Stimulated activated CD8-positive, alpha-beta memory T cell treated with anti-CD3 and anti-CD28 coated beads, Interleukin-7, amount 100 ng/mL, for 1 hour (primary cell): ENCODE measurements at places on chromosomes 2 and 18.

DNA sequence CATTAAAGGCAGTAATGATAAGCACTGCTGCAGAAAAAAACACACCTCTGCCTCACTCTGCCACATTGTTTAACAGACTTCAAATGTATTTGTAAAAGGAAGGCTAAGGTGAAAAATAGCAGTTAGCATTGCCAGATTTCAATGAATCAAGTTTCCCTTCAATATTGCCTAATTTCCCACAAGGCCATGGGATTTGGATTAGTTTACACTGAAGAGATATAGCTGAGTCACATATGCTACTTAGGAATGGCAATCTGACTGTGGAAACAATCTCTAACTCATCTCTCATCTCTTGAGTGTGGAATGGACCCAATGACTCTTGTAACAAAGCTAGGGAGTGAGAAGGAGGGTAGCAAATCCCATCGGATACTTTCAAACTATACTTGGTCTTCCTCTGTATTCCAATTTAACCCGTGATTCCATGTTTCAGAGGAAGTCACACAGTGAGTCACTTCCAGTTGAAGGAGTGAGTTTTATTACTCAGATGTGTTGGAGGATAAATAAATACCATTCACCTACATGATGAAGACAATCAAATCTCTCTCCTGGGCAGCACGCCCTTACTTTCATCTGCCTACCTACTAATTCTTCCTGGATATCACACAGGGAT, 5.1 kb downstream of the B4GALT6 start:
- no peak for DNase-seq

- DNase-seq: no peak
These were observed 99.6 kb upstream of the CSRNP3 start for GRCh38 chr2:165369898-165370296.

GRCh38 chr2:25587361-25587760, 86.0 kb downstream of the DTNB start:
- DNase-seq: no peak

- DNase-seq: no peak
These were observed 65.3 kb downstream of the WDR75 start for GRCh38 chr2:189506514-189506976.

GRCh38 chr2:54610700-54611099, 112.8 kb upstream of the EML6 start:
- DNase-seq: no peak

GRCh38 chr18:34583895-34584294, 126.2 kb upstream of the DTNA start:
- DNase-seq: no peak

DNA sequence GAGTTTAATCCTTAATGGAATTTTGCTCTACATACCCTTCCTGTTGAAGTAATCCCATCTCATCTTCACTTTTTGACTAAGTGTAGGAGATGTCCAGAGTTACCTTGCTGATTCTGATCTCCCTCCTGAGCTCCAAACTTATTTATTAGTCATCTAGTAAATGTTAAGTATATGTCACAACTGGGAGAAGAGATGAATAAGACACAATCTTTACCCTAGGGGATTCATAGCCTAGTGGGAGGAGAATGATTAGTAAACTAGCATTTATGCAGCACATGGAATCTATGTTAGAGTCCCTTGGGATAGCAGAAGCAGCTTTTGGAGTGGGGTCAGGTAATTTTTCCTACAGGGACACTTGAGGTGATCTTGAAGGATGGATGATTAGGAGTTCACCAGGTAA, 20.7 kb downstream of the ACVR2A start:
- DNase-seq: no peak

GRCh38 chr2:200845669-200846325, 18.7 kb downstream of the CLK1 start:
- DNase-seq: no peak

- no peak for DNase-seq
These were observed 1027.7 kb downstream of the TMEM182 start for GRCh38 chr2:103789381-103790095.

DNA sequence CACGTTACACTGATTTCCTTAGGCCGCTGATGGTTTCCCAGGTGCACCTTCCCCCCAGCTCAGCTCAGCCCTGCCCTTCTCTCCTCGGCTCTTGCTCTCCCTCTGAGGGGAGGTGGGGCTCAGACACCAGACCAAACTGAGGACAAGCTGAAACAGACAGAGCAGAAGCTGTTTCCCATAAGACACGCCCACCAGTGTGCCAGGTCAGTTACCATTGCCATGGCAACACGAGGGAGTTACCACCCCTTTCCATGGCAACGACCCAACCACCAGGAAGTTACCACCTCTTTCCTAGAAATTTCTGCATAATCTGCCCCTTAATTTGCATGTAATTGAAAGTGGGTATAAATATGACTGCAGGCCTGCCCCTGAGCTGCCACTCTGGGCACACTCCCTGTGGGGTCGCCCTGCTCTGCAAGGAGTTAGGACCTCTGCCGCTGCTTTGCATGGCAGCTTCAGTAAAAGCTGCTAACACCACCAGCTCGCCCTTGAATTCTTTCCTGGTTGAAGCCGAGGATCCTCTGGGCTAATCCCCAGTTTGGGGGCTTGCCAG, 120.9 kb upstream of the SMIM21 start:
- DNase-seq: no peak

GRCh38 chr18:11733031-11733430, 44.0 kb downstream of the GNAL start:
- DNase-seq: peak; percentile 36

DNA sequence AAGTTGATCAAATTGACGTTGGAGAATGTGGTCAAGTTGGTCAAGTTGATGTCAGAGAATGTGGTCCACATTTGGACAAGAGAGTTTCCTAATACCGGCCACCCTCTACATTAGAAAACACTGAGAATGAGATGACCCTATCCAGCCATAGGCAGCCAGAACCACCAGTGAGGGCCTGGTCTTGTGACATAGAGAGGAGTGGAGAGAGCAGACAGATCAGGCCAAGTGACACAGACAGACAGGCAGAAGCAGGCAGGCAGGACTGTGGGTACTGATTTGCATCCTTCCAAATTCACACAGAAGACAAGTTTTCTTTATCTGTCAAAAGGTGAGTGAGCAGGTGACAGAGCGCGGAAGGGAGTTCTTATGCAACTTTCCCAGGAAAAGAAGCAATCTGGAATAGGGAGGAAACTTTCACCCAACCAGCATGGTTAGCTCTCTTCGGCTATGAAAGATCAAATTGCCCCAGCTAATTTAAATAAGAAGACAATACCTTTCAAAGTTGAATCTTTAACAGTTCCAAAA, 109.1 kb upstream of the PID1 start:
- DNase-seq: no peak

DNA sequence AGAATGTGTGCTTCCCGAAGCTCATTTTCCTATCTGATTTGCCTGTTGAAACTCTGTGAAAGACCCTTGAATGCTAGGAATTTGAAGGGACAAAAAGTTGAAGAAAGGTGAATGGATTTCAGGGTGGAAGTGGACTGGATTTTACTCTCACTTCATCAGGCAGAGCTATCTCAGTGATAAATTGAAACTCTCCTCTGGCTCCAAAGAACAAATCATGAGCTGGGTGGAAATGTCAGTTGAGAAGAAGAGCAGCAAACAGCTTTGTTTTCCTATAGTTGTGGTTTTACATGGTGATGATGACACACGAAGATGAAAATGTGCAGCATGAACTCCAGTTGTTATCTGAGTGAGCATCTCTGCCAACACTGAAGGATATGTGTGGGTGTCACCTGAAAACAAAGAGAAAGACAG, 34.4 kb downstream of the CD28 start:
- DNase-seq: no peak

DNA sequence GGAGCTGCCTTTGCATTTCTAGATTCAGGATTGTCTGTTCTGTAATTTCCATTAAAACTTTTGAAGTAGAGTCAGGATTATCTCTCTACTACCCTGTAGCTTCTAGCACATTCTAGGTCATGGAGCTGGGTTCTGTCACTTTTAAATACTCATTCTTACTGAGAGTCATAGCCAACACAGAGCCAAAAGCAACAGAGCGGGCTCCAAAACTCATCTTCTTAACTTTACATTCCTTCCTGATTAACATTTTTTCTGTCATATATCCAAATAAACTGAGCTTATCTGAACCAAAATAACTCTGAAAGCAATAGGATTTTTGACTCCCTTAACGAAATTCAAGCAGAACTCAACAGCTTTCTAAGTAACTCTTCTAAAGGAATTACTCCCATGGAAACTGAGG, 12.9 kb downstream of the PREPL start:
- DNase-seq: no peak

DNA sequence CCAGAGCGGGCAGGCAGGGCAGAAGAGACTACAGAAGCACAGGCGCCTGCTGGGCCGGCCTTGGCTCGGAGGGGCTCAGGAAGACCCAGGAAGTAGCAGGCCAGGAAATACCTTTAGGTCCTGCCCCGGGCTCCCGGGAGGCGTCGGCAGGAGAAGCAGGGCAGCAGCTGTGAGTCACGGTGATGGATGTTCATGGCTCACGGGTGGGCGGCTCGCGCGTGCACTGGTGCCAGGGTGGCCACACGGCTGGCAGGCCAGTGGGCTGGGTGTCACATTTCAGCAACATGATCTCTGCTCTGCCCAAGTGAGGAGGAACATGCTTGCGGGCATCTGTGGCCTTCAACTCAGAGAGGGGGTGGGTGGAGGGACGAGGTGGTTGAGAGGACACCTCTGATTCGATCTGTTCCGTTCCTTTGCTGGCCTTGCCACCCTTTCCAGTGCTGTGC, 139.3 kb downstream of the KLHL29 start:
- DNase-seq: no peak

- no peak for DNase-seq
These were observed 118.6 kb upstream of the DLGAP1 start for GRCh38 chr18:4573735-4574134.

GRCh38 chr2:17858064-17858463, 20.4 kb upstream of the KCNS3 start:
- no peak for DNase-seq

DNA sequence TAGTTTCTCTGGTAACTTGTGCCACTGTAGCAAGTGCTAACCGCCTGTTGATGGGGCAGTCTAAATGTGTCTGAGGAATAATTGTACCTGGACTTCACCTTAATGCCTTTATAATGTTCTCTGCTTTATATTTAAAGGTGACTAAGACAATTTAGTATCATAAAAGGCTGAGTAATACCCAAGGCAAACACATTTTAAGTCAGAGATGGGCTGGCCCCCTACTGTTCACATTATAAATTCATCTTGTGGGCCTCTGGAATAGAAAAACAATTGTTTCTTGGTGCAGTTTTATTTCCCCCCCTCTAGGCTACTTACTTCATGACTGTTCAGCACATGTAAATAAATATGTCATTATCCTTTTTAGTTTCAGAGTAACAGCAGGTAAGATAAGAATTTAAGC, 559.3 kb upstream of the PIK3C3 start:
- no peak for DNase-seq

- DNase-seq: no peak
These were observed 65.4 kb upstream of the NABP1 start for GRCh38 chr2:191612496-191612895.

DNA sequence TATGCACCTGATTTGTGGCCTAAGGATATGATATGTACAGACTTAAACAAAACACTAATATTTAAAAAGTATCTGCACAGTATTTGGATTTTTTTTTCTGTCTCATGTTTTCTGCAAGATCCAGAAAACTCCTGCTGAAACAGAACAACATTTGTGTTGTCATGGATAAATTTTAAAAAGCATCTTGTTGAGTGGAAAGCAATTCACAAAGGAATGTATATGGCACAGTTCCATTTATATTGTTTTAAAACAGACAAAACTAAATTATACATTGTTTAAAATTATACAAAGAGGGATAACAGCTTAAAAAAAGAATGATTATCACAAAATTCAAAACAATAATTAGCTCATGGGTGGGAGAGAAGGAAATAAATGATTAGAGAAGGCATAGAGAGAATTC, 193.5 kb downstream of the PPP1R1C start:
- no peak for DNase-seq

GRCh38 chr18:42025491-42025890, 70.5 kb downstream of the PIK3C3 start:
- DNase-seq: no peak

DNA sequence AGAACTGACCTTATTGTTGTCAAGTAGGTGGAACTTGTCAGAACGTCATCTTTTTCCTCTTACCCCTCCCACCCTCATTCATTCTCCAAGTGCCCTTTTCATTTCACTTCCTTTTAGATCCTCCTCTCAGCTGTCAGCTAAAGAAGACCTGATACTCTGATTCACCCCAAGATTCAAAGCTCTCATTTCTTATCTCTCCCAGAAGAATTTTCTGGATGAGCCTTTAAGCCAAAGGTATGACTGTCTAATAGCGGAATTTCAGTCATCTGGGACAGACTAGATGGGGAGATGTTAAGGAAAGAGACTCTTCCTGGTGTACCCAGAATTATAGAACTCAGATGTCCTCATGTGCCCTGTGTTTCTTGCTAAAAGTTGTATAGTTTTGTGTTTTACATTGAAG, 53.9 kb downstream of the TCF7L1 start:
- no peak for DNase-seq

DNA sequence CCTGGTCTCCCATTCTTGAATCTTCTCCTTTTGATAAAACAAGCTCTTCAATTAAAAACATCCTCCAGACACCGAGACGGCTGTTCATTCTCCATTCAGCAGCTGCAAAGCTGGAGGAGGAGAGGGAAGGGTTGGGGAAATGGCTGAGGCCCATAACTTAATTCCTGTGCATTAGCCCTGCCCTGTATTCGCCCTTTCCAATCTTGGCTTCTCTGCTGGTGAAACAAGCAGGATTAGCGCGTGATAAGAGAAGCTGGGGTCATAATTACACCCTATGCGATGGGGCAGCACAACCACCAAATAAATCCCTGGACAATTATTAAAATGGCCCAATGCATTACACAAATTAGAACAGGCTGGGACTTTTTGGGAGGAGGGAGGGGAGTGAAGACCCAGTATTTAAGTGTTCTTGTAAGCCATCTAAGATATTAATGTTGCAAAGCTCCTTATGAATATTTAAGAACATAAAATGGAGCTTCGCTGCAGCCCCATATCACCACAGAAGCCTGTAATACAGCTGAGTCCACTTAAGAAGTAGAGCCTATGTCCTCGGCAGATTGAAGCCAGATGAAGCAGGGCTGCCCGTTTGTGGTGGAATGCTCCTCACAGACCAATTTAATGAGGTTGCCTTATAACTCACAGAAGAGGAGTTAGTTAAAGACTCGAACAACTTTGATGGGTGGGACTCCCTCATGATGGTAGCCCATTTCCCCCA, 176.6 kb upstream of the SKOR2 start:
- DNase-seq: no peak

DNA sequence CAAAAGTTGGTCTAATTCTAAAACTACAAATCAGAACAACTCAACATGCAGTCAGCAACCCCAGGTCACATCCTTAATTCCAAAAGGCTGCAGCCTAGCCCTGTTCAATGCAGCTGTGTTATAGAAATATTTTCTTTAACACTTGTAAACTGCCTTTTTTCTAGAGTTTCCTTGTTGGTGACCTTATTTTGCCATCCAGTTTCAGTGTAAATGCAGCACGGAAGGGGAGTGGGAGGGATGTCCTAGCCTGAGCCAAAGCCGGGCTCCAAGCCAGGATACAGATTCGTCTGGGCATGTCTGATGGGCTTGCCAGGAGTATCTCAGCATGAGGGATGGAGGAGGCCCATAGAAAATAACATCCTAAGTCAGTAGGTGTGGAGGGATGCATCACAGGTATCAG, 17.7 kb upstream of the SP3 start:
- no peak for DNase-seq
